ENCODE measurements at places on chromosomes 11 and 22.

DNA sequence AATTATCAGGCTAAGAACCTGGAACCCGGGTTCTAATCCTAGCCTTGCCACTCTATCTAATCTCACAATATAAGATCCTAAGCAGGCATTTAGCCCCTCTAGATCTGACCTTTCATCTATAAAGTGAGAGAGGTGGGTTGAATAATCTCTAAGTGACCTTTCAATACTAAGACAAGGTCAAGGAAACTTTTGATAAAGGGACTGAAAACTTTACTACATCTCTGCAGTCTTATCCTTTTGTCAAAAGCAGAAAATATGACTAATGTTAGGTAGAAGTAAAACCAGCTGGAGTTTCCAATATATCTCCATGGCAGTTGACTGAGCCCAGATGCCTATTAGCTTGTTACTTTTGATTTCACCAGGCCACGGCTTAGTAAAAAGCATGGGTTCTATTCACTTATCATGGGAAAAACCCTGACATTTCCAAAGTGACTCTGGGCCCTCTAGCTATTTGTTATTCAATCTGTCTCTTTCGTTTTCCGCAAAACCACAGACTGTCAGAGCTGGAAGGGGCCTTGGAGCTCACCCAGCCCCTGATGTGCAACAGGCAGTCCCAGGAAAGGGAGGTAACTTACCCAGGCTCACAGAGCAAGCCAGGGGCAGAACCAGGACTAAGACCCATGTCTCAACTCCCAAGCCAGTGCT is 75.8 kb downstream of the RAB30 start:
- DNase-seq = no peak

DNA sequence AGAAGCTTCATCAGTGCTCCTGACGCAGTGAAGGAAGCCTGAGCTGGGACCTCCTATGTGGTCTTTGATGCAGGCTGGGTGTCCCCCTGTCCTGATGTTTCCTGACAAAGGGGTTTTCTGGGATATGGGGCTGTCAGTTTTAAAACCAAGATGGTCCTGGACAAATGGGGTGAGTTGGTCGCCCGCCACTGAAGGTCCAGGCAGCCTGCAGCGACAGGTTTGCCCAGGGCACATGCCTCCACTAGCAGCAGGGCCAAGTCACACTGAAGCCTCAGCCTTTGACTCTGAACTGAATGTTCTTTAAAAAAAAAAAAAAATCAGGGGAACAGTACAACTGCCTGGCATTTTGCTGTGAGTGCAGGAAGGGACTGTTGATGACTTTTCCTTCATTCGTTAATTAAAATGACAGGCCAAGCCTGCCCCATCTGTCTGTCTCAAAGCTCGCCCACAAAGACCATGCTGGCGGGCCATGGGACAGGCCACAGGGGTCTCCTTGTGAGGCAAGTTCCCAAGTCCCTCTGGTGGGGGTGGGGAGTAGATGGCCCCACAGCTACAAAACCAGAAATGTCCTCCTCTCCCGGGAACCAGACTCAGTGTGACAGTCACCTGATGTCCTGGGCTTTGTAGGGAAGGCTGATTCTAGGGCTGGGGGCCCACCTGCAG is 274.8 kb downstream of the CTTN start:
- DNase-seq = no peak

DNA sequence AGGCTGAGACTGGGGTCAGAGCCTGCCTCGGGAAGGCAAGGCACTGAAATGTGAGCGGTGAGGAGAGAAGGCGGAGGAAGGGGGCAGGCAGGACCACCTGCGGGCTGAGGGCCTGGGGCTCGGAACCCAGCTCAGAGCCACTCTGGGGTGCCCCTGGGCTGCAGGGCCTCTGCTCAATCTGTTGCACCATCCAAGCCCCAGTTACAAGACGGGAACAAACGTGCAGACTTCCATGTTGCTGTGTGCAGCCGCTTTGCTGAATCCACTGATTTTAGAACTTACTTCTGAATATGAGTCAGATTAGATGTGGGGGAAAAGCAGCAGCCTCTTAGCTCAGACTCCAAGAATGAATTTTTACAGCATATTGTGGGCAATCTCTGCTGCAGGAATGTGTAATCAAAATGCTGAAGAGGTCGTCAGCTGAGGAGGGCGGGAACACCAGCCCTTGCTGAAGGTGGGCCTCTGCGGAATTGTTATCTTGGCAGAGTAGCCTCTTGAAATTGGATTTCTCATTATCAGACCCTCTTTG is 21.6 kb downstream of the PARVG start:
- no peak for DNase-seq

DNA sequence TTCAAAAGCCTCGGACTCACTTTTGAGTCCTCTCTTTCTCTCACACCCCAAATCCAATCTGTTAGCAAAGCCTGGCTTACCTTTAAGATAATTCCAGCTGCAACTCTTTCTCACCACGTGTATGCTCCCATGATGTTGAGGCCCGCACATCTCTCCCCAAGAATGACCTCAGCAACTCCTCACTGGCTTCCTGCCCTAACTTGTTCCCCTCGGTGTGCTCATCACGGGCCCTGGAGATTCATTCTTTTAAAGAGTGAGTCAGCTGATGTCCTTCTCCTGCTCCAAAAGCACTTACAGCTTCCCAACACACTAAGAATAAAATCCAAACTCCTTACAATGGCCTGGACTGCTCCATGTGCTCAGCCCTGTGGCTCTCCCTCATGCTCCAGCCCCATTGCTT is 1041.3 kb downstream of the OPCML start:
- DNase-seq = no peak

GRCh38 chr11:1193326-1194230 is 29.3 kb upstream of the MUC5B start:
- no peak for DNase-seq

DNA sequence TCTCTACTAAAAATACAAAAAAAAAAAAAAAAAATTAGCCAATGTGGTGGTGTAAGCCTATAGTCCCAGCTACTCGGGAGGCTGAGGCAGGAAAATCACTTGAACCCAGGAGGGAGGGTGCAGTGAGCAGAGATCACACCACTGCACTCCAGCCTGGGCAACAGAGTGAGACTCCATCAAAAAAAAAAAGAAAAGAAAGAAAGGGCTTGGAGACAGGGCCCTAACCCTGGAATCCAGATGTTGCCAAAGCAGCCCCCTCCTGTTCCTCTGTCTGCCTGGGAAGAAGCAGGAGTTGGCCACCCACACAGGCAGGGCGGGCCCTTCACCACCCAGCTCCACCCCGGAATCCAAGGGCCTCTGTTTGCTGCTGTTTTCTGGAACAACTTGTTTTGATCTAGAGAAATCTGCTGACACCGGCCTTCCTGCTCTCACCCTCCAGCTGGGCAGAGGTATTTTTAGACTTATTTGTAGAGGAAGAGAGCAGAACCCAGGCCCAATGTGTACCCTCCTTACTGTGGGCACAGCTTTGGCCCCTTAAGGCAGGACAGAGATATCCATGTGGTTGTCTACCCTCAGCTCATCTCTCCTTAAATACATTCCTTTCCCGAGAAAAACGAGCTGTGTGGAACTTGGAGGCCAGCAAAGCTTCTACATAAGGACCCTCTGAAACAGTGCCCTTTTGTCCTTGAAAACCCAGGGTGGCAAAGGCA is 2.7 kb upstream of the NEAT1 start:
- no peak for DNase-seq

DNA sequence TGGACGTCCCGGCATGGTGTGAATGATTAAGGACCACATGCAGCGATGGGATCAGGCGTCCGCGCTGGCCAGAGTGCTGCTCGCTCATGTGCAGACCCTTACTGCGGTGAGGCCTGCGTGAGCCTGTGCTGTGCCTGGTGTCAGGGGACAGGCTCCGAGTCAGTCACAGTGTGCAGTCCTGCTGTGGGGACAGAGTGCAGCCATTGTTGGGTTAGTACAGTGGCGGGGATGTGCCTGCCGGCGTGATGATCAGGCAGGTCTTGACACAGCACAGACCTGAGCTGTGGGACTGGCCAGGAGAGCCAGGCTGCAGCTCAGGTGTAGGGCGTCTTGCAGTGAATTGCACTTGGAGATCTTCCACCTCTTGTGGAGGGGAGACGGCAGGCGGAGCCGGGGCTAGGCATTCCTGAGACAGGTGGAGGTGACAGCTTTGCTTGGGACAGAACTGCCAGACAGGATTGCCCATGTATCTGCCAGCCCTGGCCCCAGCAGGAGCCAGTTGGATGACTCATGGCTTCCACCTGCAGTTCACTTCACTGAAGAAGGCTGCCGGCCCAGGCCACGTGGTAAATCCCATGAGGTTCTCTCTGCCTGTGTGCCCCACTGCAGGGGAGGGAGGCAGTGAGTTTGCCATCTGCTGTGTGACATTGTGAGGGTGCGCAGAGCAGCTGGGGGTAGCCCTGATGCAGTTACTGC is 17.3 kb downstream of the TRMU start:
- no peak for DNase-seq

GRCh38 chr11:86089659-86090058 is 20.8 kb upstream of the PICALM start:
- no peak for DNase-seq
